ENCODE measurements at places on chromosomes 7 and 10.

DNA sequence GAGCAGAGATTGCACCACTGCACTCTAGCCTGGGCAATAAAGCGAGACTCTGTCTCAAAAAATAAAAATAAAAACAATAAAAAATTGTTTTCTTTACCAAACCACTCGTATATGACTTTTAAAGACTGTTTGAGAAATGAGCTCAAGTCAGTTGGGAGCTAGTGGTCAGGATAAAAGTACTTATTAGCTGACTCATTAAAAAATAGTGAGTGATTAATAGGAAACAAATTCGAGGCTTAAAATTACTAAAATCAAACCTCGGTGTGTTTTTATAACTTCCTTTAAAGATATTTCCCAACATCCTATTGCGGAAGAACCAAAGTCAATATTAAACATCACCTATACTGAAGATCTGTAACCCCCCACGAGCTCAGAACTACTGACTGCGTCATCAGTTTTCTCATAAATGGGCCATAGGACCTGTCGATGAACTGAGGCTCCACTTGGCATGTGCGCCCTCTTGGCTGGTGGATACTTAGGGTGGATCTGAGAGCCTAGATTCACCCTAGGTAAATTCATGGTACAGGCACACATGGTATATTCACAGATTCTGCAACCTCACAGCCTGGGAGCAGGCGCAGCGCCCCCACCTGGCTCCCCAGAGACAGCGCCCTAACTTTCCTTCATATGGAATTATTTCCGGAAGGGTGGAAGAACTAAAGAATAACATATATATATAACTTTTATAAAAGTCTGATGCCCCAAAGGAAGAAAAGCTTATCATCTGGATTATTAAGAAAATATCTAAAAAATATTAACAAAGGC lies 9.2 kb downstream of the MKI67 start:
- no peak for DNase-seq

- DNase-seq = peak; percentile 38
Measured at GRCh38 chr7:18320971-18321567, 174.5 kb upstream of the HDAC9 start.

DNA sequence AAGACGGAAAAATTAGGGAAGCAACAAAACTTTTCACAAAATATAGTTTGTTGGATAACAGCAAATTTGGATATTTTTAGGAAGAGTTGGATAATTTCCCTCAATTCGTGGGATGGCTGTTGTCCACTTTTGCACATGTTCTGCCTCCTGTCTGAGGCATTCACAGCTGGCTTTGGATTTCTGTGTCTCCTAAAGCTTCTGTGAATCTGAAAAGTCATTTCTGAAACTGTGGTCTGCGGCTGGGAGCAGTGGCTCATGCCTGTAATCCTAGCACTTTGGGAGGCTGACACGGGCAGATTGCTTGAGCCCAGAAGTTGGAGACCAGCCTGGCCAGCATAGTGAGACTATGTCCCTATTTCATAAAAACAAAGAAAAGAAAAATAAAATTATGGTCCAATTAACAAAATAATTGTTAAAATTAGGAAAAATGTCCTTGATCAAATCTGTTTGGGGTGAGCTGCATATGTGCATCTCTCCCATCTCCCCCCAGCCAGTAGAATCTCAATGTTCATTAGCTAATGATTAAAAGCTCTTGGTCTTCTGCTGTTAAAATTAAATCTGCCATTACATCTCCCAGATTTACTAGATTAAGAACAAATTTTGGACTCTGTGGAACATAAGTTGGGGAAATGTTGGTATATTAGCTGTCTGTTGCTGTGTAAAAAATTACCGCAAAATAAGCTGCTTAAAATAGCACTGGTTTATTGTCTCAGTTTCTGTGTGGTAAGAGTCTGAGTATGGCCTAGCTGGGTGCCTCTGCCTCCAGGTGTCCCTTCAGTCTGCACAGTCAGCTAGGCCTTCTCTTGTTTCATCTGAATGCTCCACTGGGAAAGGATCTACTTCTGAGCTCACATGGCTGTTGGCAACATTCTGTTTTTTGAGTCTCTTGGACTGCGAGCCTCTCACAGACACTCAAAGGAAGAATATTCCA lies 332.0 kb upstream of the FZD1 start:
- no peak for DNase-seq

DNA sequence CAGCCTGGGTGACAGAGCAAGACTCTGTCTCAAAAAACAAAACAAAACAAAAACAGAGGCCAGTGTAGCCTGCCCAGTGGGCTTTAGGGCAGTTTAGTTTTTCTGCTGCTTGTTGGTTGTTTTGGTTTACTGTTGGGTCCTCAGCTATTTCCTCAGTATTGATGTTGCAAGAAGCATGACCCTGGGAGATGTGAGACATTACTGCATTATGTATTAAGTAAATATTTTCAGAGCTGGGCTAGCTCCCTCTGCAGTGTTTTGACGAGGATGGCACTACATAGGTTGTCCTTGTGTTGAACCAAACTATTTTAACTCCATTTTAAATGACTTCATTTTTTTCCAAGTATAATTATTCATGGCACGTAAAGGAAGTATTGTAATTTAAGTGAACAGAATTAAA lies 4.8 kb downstream of the AKAP9 start:
- peak; percentile 55 for DNase-seq

- no peak for DNase-seq
Measured at GRCh38 chr10:3976718-3977117, 191.7 kb upstream of the KLF6 start.

DNA sequence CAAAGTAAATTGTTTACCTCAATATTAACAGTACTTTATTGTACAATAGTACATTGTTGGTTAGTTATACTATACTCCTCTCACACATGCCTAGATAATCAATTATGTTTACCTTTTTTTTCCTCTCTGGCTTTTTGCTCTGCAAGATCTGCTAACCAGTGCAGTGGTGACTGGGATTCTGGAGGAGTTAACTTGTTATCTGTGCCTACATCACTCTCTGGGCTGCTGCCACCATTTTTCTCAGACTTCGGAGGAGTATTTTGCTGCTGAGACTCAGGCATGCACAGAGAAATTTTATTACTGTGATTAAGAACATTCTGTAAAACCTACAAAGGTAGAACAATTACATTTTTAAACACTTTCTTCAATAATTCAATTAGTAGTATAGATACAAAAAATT lies 59.7 kb downstream of the NRBF2 start:
- DNase-seq = no peak

GRCh38 chr10:72665925-72666324 lies 26.0 kb upstream of the MCU start:
- DNase-seq = no peak

DNA sequence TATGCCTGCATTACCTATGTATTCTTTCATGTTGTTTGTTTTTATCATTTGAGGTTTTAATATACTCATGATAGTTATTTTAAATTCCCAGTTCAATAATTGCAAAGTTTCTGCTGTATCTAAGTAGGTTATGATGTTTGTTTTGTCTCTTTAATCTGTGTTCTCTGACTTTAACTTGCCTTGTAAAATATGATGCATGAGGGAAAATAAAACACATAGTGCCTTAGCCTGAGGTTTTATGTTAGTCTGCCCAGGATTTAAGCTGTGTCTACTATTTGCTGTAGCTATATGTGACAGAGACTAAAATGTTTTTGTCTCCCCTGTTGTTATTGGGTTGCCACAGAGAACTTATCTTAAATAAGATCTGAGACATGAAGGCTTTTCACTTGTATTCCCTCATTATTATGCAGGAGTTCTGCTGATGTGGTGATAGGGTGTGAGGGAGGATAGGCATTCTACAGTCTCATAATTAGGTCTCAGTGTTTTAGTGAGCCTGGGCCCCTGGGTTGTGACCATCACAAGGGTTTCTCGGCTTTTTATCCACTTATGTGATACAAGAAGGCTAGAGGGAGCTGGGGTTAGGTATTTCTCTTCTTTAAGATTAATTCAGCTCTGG lies 582.5 kb downstream of the CNTNAP2 start:
- DNase-seq = no peak

DNA sequence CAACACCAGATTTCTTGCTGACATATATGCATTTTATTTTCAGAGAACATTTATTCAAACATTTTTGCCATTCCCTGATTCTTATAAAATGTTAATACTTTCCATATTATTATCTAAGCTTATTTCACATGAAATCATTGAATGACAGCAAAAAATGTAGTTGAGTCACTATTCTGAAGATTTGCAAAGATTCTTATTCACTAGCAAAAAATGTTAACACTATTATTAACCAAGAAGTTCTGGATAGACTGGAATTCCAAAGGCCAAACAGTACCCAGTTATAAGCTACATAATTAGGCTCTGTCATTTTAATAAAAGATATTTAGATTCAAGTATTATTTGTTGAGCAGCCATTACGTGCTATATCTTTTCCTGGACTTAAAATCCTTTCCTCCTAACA lies 4.3 kb downstream of the GSTO2 start:
- DNase-seq = no peak

GRCh38 chr7:114295522-114295921 lies 119.1 kb upstream of the FOXP2 start:
- no peak for DNase-seq

DNA sequence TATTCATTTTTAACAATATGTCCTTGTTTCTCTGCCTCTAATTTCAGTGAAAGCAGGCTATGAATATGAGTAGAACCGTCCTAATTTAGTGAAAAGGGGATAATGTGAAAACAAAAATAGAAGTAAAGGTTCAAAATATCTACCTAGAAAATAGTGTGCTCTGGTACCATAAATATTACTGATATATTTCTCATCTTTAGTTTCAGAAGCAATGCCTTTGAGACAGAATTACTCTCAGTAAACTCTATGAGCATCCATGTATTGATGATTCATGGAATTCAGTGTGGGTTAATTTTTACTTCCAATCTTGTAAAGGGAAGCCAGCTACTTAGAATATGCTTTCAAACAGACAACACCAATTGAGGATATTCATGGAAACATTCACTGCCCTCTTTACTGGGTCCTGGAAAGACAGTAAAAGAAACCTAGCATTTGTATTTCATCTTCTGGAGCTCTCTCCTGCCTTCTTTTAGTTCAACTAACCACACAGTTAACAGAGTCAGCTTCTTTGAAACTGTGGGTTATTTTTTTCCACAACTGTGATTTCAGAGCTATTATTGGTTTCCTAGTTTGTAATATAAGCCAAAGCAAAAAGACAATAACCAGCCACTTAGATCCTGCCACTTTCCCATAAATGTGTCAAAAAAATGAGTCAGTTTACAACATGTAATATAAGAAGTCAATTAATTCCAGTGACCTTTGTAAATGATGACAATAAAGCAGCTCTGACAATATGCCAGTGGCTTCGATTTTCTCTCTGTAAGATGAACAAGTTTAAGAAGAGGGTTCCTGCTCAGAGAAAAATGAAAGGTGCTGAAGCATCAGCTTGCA lies 1.7 kb downstream of the LRRN3 start:
- no peak for DNase-seq

- DNase-seq = no peak
Measured at GRCh38 chr7:39618868-39619267, 4.5 kb upstream of the RALA start.

DNA sequence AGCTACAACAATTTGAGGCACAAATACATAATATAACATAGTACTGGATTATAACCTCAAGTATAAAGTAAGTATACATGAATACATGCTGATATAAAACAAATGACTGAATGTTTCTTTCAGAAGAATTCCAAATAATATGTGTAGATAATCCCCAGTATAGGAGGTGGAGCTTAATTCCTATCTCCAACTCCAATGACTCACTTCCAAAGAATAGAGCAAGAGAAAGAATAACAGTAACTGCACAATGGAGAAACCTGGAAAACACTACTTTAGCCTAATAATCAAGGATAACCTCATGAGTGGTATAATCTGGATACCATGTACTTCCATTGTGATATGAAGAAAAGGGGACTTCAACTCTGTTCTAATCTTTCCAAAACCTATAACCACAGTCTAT lies 13.7 kb upstream of the SEMA3C start:
- DNase-seq = no peak

GRCh38 chr10:88386821-88387773 lies 196.0 kb downstream of the RNLS start:
- DNase-seq = no peak

- DNase-seq = peak; percentile 99
Measured at GRCh38 chr7:7640221-7641128, at the start of gene UMAD1. UMAD1 (plus strand) TSS chr7:7640752; CDS start chr7:7673372, 32,620 bp downstream.

DNA sequence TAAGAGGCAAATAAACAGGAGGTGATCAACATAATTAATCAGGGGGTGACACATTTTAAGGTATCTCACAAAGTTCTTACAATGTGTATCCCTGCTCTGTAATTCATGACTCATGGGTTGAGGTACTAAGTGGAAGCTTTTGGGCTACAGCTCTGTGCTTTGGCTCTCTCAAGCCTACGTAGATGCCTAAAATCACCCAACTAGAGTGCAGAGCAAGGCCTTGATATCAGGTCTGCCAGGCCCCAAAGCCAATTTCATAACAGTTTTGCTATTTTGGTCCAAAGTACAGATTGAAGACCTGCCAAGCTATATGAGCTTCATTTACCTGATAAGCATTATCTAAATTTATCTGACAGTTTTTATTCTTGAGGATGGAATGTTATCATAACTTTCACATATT lies 175.3 kb upstream of the BET1 start:
- no peak for DNase-seq

GRCh38 chr7:139767561-139767982 lies 10.2 kb downstream of the HIPK2 start:
- no peak for DNase-seq

DNA sequence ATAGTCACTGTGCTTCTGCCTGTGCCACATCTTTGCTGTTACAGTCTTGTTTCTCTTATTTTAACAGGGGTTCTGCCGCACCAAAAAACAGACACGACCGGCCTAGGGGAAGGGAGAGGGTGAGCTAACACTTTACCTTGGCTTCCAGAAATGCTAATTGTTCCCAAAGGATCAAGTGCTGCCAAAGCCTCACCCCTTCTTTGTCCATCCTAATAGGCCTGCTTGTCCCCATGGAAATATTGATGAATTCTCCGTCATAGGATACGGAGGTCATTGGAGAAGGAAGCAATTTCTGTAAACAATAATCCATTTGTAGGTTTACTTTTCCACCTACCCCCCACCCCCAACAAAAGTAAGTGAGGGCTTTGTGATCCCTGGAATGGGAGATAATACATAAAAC lies 567.3 kb downstream of the KCNMA1 start:
- DNase-seq = no peak

DNA sequence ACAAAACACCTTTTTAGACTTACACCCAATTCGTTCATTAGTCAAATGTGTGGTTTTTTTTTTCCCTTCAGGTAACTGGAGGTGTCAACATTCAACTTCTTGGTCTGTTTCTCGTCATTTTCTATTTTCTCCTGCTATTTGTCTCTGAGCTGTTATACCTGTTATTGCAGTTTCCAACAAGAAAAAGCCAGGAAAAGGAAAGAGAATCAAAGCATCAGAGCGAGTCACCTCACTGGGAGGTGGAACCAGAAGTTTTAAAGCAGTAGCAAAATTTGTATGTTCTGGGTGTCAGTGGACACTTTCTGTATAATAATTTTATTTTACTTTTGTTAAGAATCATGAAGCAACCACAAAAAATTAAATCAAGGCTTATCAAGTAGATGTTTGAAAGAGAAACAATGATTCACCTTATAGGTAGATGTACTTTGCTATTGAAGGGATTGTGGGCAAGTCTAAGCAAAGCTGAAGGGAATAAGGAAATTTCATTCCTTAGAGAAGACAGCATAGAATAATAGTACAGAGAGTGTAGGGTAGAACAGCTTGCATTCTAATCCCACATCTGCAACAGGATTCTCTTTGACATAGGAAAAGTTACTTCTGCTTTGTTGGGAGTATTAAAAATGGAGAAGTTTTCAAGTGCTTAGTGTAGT lies 675.8 kb downstream of the PCDH15 start:
- no peak for DNase-seq

GRCh38 chr10:21522631-21523406 lies 2.7 kb downstream of the SKIDA1 start:
- no peak for DNase-seq

All from Panc1 (cell line).